ENCODE measurements at places on chromosomes 7 and 10. TPM values are rescaled to one million over a fixed set of nuclear protein-coding genes. Genes with fewer than 3 reads are reported as not detected.

The RADIL gene
- 0.38 TPM for total RNA-seq

The TUBB8 gene
- not detected for total RNA-seq

The NXPH1 gene
- not detected for total RNA-seq

The MSMB gene
- not detected for total RNA-seq

The HOXA5 gene
- total RNA-seq, result 0.85 TPM

The INHBA gene
- 47.5 TPM for total RNA-seq

The GJD4 gene
- not detected for total RNA-seq

The ETV1 gene
- 14.1 TPM for total RNA-seq

The CHAT gene
- not detected for total RNA-seq

The CYP3A4 gene
- total RNA-seq, result not detected

The ENO4 gene
- under 0.01 TPM for total RNA-seq

The ZMIZ2 gene
- total RNA-seq, result 11.0 TPM

The IFIT2 gene
- 22.8 TPM for total RNA-seq

The SPDYE6 gene
- total RNA-seq, result not detected

The NPFFR1 gene
- total RNA-seq, result not detected

The CYP3A5 gene
- total RNA-seq, result under 0.01 TPM

The ALOX5 gene
- 0.19 TPM for total RNA-seq

The LFNG gene
- total RNA-seq, result 16.3 TPM

The HOGA1 gene
- total RNA-seq, result 0.56 TPM

The CALCR gene
- not detected for total RNA-seq

The PRPS1L1 gene
- not detected for total RNA-seq

The LRRD1 gene
- total RNA-seq, result under 0.01 TPM

The MYOZ1 gene
- 0.19 TPM for total RNA-seq

The ZNF3 gene
- total RNA-seq, result 17.4 TPM

The HSPA12A gene
- total RNA-seq, result 18.0 TPM

The HOXA6 gene
- 0.28 TPM for total RNA-seq

The TFEC gene
- not detected for total RNA-seq

The PRXL2A gene
- total RNA-seq, result 26.5 TPM

The CTAGE15 gene
- not detected for total RNA-seq

The FFAR4 gene
- total RNA-seq, result not detected

The CHST15 gene
- total RNA-seq, result 1.7 TPM

The TAS2R5 gene
- 0.77 TPM for total RNA-seq

The MEST gene
- 384 TPM for total RNA-seq

The ARHGEF5 gene
- 1.1 TPM for total RNA-seq

The GNG11 gene
- total RNA-seq, result 152 TPM

The PDE6C gene
- not detected for total RNA-seq

The NACAD gene
- total RNA-seq, result 0.38 TPM

The MKX gene
- not detected for total RNA-seq

The CTTNBP2 gene
- total RNA-seq, result 0.28 TPM

The TMEM236 gene
- total RNA-seq, result under 0.01 TPM

The NPY4R2 gene
- total RNA-seq, result 0.19 TPM

The AOC1 gene
- not detected for total RNA-seq

The NAT16 gene
- total RNA-seq, result not detected

The UCMA gene
- not detected for total RNA-seq

The PRRT4 gene
- under 0.01 TPM for total RNA-seq

The HOXA10 gene
- not detected for total RNA-seq

The MGMT gene
- 22.6 TPM for total RNA-seq

The C7orf57 gene
- total RNA-seq, result not detected

The SLC37A3 gene
- 72.1 TPM for total RNA-seq

The CAMK2B gene
- total RNA-seq, result 0.28 TPM

The SMKR1 gene
- not detected for total RNA-seq

The ANKRD2 gene
- total RNA-seq, result 0.85 TPM

The COL1A2 gene
- 5,973 TPM for total RNA-seq

The RPEL1 gene
- 0.19 TPM for total RNA-seq

Data from regular cardiac myocyte (primary cell).